Fibroblast of the aortic adventitia (primary cell): ENCODE measurements at places on chromosomes 2 and 18.

DNA sequence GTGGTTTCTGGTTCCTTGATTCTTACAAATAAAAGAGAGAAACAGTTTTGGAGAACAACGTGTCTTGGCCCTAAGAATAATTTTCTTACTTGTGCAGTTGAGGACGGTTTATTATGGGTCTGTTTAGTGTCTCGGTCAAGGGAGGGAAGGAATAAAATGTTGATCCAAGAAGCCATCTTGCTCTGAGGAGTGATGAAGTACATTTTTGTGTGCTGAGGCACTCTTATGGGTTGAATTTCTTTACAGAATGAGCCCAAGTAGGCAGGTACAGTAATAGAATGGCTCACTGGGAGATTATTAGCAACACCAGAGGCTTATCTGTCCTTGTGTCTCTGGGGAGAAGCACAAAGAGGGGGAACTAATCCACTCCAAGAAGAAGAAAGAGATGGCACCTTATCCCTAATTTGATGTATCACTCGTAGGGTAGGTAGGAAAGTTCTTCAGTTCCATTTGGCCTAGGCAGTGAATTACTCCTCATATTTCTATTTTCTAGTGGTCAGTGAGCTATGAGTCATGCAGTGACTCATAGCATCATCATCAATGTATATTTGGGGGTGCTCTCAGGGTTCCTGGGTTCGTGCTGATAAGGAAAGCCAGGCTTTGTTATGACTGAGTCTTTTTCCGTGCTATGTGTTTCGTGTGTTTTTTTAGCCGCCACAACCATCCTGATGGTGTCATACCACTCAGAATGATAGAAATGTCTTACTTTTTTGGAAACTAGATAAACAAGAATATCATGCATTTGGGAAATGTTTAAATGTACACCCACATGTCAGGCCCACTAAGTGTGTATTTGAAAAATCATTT lies 250.1 kb upstream of the CTAGE1 start:
- DNase-seq: peak; percentile 99

DNA sequence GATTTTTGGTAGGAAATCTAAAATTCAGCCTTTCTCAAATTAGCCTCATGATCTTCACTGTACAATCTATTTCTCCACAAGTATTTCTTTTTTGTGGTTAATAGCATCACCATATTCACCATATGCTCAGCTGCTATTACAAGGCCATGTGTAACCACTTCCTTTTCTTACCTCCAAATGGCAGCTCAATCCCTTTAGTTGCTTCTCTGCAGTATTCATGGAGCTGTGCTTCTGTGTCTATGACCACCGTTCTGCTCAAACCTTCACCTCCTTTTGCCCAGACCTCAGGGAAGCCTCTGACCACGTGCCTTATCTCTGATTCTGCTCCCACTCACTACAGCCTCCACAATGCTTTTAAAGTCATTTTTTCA lies 126.7 kb upstream of the TMEM200C start:
- DNase-seq: peak; percentile 10

DNA sequence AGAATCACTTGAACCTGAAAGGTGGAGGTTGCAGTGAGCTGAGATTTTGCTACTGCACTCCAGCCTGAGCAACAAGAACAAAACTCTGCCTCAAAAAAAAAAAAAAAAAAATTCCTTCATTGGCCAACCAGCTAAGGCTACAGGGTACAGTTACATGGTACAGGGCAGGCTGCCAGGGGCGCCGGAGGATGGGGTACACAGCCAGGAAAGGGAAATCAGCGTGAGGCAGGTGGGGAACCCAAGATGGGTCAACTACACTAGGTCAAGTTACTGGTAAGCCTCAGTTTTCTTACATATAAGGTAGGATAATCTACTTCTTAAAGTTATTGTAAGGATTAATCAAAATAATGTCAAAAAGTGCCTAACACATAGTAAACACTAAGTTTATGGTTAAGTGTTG lies 142.6 kb upstream of the MSH6 start:
- DNase-seq: no peak

DNA sequence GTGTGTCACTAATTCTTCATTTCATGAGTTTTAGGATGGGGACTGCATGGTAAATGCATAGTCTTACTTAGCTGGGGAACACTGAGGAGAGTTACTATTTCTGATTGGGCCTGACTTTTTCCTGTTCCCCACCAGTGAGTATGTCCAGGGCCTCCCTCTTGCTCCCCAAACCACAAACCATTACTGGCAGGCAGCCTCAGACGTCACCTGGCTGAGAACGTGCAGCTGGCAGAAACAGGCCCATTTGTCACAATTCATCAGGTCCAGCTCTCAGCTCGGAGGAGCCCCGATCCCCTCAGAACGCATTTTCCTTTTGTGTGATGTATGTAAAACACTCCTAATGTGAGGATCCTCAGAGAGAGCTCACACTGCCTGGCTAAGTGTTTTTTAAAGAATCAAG lies 71.7 kb upstream of the SIX3 start:
- no peak for DNase-seq

DNA sequence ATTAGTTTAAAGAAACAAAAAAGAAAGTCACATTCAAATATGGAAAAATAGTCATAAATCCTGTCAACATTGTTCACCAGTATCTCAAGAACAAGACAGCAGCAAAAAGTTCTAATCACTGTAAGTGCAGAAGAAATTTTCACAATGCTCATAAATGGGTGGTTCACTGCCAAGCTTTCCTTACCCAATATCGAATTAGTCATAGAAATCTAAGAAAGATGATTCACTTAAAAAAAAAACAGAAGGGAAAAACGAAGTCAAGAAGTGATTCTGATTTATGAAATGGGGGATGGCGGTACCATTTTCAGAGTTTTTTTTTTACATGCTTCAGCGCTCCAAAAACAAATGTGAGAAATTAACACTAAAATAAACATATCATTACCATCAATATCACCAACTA lies 156.7 kb downstream of the EXOC6B start:
- DNase-seq: peak; percentile 92
